Brain (organoid and tissue), 16 donors: ENCODE measurements at places on chromosomes 11 and 22. TPM values are rescaled to one million over a fixed set of nuclear protein-coding genes. Genes with fewer than 3 reads are reported as not detected.

Gene CRYBA4
- polyA plus RNA-seq = not detected

Gene GNAZ
- polyA plus RNA-seq = 48.7 TPM

Gene GRIA4
- 4.8 TPM for polyA plus RNA-seq

Gene KCNK7
- 0.68 TPM for polyA plus RNA-seq

- peak; percentile 58 for DNase-seq
These were observed 9.4 kb upstream of the NPTXR start for GRCh38 chr22:38853196-38853651.
